Occipital lobe (tissue), 3 donors: ENCODE measurements at places on chromosomes 7 and 10. TPM values are rescaled to one million over a fixed set of nuclear protein-coding genes. Genes with fewer than 3 reads are reported as not detected.

Gene TLX1
- not detected for total RNA-seq

Gene ADAM12
- total RNA-seq = 4.7 TPM

DNA sequence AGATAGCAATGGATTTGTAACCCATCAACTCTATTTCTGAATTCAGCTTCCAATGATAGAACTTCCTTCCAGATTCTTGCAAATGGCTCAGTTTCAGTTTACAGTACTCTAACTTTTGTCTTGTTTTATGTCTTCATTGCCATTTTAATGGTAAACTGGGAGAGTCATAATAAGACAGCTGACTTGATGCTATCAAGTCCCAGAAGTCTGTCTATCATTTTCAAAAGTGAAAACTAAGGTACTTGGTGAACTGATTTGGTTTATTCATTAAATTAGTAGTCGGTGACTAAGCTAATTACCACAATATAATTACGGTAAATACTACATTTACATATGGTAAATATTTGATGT is 25.0 kb downstream of the RTKN2 start:
- no peak for DNase-seq

Gene ADRB1
- total RNA-seq = 3.3 TPM

GRCh38 chr7:55117286-55117685 is 98.5 kb downstream of the EGFR start:
- no peak for DNase-seq

Gene FAM25G
- not detected for total RNA-seq
